ENCODE measurements at places on chromosomes 12 and 14.

DNA sequence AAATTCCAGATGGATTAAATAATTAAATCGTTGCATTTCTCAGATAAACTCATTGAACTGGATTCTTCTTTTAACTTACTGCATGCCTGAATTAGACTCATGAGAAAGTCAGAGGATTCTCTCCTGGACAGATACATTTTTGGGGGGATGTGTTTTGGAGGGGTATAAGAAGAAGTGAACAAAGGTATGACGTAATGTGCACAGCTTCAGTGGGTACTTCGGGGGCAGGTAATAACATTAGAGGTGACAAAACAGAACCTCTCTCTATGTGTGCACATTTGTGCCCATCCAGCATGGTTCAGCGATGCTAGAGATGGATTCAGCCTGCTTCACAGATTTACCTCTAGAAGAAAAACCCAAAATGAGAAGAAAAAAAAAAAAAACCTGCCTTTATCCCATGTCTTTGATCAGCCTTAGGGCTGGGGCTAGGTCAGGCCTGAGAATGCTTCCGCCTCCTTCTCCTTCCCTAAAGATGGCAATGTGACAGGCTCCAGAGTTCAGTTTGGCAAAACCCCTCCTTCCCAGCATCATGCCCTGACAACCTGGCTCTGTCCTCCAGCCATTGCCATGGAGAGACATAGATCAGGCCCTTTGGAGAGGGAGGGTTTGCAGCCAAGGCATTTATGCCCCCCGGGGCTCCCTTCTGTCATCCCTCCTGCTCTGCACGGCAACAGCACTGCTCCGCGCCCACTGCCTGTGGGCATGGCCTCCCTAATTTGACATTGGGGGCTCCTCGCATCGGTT is 166.7 kb downstream of the KCNA5 start:
- DNase-seq, result no peak

DNA sequence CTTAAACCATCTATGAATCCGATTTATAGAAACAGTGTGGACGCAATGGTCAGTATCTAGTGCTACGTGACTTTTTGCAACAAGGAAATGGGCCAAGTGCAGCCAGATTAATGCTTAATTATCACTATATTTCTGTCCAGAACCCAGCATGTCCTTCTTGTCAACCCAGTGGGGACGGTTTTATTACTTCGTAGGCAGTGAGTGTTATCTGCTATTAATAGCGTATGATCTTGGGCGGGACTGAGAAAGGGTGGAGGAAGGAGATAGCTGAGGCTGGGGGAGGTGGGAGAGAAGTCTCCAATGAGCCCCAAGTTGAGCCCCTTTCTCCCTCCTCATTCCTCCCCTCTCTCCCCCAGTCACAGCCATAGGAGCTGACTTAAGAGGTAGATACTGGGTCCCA is 59.7 kb upstream of the FAM222A start:
- no peak for DNase-seq

DNA sequence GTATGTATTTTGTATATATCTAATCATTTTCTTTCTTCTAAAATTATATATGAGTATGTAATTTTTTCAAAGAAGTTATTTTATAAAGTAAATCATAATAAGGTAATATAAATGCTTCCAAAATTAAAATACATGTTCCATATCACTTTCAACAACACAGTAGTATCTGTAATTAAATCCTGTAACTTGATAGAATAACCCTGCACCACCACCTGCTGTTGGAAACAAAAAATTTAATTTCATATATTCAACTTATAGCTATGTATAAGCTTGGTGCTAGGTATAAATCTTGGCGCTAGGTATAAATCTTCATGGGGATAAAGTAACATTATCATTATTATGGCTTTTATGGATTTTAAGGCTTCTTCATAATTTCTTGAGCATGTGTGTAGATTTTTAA is 149.7 kb upstream of the DCN start:
- DNase-seq, result peak; percentile 31

DNA sequence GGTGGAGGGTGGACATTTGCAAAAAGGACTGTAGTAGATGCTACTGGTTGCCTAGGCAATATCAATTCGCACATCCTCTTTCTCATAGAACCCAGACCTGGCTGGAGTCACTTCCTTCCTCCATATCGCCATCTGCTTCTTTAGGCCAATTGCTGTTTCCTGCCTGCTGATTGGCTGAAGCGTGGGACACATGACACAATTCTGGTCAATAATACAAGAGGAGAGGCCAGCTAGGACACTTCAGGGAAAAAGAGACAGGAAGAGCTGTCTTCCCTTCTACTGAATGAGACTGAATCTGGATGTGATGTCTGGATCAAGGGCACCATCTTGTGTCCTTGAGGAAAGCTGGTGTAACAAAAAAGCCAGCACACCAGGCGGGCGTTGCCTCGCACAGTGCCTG is 53.8 kb downstream of the TRPV4 start:
- DNase-seq, result no peak

DNA sequence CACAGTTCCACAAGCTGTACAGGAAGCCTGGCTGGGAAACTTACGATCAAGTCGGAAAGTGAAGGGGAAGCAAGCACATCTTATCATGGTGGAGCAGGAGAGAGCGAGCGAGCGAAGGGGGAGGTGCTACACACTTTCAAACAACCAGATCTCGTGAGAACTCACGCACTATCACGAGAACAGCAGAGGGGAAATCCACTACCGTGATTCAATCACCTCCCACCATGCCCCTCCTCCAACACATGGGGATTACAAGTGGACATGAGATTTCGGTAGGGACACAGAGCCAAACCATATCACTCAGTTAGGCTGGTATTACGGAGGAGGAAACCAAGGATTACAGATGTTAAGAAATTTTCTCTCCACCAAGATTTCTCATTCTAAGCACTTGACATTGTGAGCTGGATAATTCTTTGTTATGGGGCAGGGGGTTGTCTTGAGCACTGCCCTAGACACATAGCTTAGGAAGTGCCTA is 262.0 kb upstream of the G2E3 start:
- DNase-seq, result no peak

DNA sequence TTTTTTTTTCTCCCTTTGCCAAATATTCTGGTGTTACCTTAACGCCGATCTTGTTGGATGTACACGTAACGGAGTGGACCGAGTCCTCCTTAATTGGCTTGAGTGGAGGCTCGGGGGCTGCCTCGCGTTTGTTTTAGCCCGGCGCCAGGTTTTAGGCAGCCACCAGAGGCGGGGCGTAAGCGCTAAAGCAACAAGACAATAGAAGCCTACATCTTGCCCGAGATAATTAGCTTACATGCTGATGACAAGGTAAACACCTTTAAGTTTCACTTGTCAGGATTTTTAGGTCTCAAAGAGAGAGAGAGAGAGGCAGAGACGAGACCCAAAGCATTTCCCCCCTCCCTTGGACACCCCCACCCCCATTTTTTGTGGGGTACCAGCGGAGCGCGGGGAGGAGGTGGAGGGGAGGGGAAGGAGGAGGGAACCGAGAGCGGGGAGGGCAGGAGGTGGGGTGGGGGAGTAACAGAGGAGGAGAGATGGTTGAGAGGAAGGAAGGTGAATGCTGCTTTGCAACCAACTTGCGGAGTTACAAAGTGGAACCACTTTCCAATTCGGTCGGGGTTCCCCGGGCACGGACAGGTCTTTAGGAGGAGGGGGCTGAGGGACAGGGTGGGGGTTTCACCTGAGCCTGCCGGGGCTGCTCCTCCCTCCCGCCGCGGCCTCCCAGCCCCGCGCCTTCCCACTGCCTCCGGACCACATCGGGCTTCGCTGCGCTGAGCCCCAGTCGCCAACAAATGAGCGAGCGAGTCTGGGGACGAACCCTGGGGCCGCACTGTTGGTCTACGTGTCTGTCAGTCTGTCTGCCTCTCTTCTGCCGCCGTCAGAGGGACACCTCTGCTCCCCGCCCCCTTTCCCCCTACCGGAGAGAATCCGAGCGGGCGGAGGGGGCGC is at the start of gene NKX2-1:
NKX2-1 (minus strand) TSS at position 802 of the 891 bp plus-strand sequence; CDS start at position 699, 103 bp downstream.
- DNase-seq, result peak; percentile 60

- DNase-seq, result no peak
Observed at GRCh38 chr14:76716285-76716684, 45.0 kb upstream of the VASH1 start.

DNA sequence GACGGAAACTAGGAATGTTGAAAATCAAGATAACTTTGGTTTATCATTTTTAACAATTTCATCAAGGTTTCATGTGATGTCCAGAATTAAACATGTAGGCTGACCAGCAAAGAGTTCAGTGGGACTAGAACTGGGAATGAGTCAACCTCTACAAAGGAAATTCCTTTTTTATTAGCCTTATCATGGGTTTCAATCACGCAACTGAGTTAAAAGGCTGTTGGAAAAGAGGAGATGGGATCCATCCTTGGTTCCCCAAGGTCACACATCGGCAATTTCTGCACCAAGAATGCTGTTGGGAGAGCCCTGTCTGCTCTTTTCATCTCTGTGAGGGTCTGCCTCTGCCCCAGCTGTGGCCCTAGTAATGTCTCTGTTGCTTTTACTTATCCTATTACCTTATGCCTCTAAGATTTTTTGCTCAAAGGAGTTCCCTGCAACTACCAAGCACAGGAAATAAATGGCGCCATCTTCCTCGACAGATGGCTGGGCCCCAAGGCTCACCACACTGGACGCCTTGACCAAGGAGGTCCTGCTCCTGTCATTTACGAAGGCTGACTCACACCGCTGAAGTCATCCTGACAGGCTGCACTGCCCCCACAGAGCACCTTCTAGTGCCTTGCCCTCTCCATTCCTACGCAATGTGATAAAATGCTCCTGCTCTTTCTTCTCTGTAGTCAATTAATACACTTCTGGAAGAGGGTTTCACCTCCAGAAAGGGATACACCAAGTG is 367.4 kb downstream of the GXYLT1 start:
- DNase-seq, result no peak

GRCh38 chr14:51395361-51395849 is 155.4 kb downstream of the TMX1 start:
- DNase-seq, result peak; percentile 85

DNA sequence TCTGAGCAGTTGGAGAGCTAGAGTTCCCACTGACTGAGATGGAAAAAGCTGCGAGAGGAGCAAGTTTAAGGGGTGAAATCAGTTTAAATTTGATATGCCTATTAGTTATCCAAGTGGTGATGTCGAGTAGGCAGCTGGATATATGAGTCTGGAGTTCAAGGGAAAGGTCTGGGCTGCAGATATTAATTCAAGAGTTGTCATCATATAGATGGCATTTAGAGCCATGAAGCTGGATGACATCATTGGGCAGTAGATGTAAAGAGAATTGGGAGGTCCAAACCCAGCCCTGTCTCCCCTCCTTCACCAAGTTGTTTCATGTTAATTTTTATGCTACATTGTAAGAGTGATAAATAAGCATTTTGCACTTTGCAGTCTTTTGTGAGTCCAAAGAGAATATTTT is 898.1 kb downstream of the GALC start:
- no peak for DNase-seq

DNA sequence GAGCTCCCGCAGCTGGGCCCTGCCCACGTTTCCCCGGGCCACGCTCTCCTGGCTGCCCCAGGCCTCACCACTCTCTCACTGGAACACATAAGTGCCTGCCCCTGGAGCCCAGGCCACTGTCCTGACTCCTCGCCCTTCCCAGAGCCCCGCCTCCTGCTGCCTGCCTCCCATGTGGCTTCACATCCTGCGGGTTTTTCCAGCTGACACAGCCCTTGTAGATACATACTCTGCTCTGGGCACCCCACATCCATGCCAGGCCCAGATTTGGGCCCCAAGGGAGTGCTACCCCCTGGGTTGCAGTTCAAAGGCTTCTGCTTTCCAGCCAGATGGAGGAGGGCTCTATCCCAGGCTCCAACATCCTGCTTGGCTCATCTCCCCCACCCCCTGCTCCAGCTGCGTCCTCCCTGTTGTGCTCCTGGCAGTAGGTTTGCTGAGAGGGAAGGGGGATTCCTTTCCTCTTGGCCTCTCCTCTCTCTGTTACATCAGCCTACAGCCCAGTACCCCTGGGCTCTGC is 60.1 kb downstream of the TSPAN9 start:
- peak; percentile 73 for DNase-seq

DNA sequence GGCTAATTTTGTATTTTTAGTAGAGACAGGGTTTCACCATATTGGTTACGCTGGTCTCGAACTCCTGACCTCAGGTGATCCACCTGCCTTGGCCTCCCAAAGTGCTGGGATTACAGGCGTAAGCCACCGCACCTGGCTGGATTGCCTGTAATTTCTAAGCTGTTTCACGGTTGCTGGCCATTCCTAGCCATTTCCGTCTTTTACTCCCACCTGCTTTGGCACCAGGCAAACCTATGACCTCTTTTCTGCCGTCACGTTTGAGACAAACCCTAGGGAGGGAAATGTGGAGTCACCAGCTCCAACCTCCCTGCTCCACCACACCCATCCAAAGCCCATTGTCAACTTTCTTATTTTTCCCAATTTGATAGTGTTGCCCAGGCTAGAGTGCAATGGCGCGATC is 1.2 kb downstream of the GPR132 start:
- DNase-seq, result no peak

DNA sequence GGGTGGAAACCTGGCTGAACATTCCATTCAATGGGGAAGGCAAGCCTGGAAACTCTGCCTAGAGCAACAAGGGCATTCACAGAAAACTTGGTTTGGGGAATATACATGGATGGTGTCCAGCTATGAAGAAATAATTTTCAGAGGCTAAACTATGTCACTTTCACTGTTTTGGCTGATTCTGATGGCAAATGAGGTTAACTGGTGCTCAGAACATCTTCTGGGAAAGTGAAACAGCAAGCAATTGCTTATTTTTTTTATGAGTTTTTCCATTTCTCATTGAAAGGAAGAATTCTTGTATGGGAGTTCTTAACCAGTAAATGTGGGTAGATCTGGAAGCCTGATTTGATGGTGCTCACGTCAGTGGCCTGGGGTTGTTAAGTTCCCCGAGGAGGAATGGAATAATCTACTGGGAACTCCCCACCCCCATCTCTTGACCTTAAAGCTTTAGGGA is 132.8 kb upstream of the BTG1 start:
- DNase-seq, result no peak

- DNase-seq, result peak; percentile 52
Observed at GRCh38 chr12:53224061-53224896, 7.7 kb downstream of the RARG start.

- DNase-seq, result no peak
Observed at GRCh38 chr14:56176530-56176929, 58.3 kb downstream of the PELI2 start.

GRCh38 chr14:26820572-26820971 is 222.7 kb upstream of the NOVA1 start:
- DNase-seq, result no peak

GRCh38 chr14:94334872-94335271 is 11.7 kb upstream of the SERPINA6 start:
- DNase-seq, result no peak

DNA sequence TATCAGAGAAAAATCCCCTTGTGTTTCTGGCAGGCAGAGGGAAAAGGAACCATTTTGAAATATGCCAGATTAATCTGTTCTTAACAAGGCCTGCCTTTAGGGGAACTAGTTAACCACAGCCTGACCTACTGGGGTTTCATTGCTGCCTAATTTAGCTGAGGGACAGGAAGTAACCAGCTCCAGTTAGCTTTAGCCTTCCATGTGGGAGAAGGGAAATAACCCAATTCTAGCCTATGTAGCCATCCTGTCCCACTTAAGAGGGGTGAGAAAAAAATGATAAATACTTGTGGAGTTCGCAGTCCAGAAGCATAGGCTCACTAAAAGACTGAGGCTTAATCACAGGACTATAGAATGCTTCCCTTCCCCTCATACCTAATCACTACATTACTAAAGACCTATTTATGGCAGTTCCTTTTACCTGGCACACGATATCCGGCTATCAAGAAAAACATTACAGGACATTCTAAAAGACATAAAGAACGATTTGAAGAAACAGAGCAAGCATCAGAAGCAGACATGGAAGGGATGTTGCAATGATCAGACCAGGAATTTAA is 22.8 kb downstream of the COX8C start:
- DNase-seq, result no peak

- DNase-seq, result peak; percentile 93
Observed at GRCh38 chr14:76386944-76387782, 11.2 kb downstream of the ESRRB start.

GRCh38 chr14:92280554-92281262 is 42.3 kb upstream of the SLC24A4 start:
- no peak for DNase-seq

Data from eye (tissue), 1 donor.